ENCODE measurements at places on chromosomes 6 and 20.

GRCh38 chr6:146543940-146544615 is 445 bp downstream of the RAB32 start:
- no peak for DNase-seq

- no peak for DNase-seq
These were observed 83.0 kb upstream of the RALY start for GRCh38 chr20:33910529-33911327.

GRCh38 chr6:149900620-149901443 is 2.9 kb upstream of the RAET1E start:
- no peak for DNase-seq

DNA sequence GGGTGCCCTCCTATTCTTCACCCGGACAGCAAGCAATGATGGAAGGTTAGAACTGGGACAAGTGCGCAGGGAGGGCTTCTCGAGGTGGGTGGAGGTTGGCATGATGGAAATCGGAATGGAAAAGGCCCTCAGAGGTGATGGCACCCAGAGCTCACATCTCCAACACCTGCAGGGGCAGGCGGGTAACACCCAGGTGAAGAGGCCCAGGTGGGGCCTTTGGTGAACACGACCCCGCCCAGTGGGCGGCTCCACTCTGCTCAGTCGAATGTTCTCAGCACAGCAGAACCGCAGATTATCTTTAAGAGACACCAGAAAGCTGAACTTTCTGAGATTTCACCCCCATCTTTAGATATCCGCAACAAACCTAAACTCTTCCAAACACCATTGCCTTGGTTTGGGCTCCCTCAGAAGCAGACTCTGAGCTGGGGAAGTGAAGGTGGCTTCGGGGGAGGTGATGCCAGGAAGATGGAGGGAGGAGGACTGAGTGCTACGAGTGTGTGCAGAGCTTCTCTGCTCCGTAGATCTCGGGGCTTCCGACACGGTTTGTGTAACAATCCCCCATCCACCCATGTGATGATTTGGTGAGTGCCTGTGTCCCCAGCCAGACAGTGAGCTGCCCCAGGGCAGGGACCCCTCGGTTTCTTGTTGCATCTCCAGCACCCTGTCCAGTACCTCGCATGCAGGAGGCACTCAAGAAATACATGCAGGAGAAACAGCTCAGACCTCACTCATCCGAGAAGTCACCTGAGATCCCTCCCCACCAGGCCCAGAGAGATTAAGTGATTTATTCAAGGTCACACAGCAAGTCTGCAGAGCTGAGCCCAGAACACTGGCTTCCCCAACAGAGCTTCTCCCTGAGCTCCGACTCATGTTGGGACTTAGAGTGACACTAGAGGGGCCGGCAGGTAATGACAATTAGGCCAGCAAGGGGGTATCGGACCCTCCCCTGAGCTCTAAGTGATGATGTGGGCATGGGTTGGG is 45.4 kb downstream of the BPIFB1 start:
- no peak for DNase-seq

GRCh38 chr6:167973148-167973885 is 24.2 kb upstream of the KIF25 start:
- DNase-seq, result no peak

DNA sequence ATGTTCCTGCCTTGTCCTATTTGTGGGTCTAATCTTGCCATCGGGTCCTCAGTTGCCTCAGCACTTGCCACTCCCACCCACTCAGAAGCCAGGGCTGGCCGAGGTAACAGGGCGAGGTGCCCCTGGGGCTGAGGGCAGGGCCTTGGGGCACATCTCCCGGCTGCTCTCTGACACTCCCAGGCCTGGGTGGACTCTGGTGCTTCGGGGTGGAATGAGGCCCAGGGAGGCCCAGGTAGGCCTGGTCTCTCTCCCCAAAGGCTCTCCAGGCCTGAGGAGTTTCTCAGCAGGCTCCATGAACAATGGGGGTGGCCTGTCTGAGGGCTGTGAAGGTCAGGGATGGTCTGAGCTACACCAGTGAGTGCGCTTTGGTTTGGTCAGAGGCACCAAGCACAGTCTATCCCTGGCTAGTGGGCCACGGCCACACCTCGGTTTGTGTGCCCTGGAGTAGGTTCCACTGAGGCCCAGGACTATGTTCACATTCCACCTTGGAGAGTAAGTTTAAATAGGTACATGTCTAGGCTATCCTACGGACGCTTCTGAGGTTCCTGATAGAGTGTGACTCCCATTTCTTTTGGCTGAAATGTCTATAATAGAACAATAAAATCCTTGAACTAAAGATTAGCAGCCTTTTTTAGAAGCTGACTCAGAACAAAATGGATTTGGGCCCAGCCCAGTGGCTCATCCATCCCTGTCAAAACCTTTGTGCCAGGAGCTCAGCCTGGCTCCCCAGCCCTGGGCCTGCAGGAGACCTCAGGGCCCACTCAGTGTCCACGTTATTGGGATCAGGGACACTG is 78.8 kb downstream of the SLC24A3 start:
- no peak for DNase-seq

DNA sequence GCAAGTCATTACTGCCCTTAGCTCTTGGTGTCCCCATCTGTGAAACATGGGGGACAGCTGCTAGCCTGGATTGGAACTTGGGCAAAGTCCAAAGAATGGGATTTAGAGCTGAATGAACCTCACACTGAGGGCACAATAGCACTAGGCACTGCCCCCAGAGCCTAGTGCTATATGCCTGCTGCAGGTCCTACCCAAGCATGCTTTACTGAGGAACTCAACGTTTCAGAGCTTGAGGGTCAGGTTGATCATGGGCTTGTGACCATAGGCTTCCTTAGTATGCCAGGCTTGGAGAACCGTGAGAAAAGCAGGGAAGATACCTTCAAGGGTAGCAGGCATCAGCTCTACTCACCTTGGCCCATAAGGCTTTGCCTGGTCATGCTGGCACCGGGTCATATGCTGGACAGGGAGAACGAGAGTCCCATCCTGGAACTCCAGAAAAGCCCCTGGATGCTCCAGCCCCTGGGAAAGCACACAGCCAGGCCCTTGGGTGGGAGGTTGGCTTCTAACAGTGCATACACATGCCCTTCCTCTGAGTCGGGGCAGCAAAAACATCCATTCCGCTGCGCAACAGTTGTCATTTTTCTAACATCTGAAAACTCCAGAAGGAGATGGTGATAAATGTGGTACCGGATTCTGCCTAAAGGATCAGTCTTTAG is 29.7 kb downstream of the EIF2S2 start:
- no peak for DNase-seq

- DNase-seq, result no peak
These were observed 26.3 kb upstream of the RIMS4 start for GRCh38 chr20:44836601-44837120.

- no peak for DNase-seq
These were observed 50.2 kb downstream of the CEP162 start for GRCh38 chr6:84177241-84177640.

DNA sequence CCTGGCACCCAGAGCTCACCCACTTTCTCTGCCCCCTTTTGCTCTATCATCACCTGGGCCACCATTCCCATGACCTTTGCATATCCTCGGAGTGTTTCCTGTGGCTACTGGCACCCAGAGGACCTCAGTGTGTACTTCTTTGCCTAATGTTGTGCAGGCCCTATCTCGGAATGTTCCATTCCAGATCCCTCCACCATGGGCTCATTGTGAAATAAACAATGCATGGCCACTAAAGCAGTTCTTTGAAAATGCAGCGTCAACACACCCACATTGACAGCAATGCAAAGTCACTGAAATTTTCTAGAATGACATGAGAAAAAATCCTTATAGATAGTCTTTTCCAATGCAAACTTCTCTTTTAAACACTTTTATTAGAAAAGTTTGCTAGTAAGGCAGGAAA is 72.9 kb upstream of the AGPAT4 start:
- no peak for DNase-seq

- DNase-seq, result no peak
These were observed 1.2 kb upstream of the PARD6B start for GRCh38 chr20:50729901-50730764.

- DNase-seq, result no peak
These were observed 23.2 kb downstream of the ID4 start for GRCh38 chr6:19860235-19860877.

- DNase-seq, result no peak
These were observed 24.6 kb upstream of the CCDC167 start for GRCh38 chr6:37524025-37524969.

DNA sequence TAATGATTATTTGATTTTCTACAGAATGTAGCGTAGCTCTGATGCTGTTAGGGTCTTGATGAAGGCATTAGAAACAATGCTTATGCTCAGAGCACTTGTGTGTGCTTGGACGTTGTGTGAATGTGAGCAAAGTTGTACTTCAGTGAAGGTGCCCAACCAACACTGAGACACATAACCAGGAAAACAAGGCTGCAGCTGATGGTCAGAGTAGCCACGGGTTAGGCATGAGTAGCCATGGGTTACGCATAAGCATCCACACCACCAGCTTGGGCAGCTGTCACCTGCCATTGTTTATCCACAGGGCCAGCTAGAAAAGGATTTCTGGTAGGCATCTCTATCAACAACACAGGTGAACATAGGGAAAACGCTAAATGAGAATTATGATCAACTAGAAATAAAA is 326.6 kb downstream of the NRN1 start:
- DNase-seq, result no peak

DNA sequence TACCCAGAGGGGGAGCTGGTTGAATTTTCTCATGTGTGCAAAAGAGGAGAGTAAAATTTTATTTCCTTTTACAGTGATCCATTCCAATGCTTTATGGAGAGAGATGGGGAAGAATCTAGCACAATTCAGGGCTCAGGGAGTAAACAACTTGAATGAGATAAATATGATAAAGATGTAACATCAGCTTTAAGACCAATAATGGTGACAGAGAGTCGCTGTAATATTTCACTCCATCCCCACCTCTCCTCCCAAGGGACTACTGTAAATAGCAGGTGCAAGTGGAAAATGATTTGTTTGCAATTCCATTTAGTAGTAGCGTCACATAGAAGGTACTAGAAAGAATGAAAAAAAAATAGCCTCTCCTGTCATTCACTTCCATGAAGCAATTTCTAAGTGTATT is 4.8 kb downstream of the CRISP3 start:
- DNase-seq, result no peak

DNA sequence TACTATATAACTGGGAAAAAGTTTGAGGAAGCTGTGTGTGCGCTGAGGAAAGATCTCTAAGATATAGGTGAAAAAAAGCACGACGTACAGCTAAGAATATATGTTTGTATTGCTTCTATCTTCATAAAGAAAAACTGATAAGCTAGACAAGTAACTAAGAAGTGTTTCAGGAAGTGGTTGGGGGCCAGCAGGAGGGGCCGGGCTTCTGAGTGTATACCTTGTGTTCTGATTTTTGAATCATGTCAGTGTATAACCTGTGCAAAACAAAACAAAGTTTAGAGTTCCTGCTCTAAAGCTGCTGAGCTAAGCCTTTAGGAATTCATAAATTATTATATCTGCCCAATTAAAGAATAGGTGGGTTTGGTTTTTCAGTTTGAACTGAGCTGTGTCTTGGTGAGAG is 7.9 kb upstream of the OSER1 start:
- peak; percentile 64 for DNase-seq

GRCh38 chr6:28940858-28941683 is 17.3 kb upstream of the TRIM27 start:
- DNase-seq, result peak; percentile 65

GRCh38 chr6:14365393-14365792 is 247.8 kb downstream of the CD83 start:
- no peak for DNase-seq

- DNase-seq, result no peak
These were observed 3.6 kb downstream of the GHRH start for GRCh38 chr20:37257988-37258387.

- no peak for DNase-seq
These were observed 275.0 kb upstream of the FLRT3 start for GRCh38 chr20:14612391-14612790.

DNA sequence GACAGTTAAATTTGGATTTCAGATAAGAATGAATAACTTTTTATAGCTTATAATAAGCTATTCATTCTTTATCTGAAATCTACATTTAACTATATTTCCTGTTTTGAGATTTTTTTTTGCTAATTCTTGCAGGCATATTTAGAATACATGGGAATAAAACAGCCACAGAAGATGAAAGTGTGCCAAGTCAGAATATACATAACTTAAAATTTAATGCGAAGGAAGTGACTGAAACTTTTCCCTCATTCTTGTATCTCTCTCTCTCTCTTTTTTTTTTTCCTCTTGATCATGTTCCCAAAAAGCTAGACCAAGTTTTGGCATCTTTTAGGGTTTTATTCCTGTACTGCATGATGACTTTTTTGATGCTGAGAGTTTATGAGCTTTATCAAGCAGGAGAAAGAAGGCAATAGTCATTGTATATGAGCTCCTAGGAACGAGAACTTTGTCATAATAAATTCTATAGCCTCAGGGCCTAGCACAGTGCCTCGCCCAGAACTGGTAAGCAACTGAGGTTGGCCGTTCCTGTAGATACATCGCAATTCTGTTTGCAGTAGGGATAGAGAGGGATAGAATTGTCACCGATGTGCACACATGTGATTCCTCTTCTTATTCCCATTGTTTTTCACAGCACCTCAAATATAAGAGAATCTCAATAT is 205.2 kb downstream of the MYLK4 start:
- no peak for DNase-seq

- DNase-seq, result no peak
These were observed 6.4 kb downstream of the SYNJ2 start for GRCh38 chr6:157987788-157988699.

- DNase-seq, result no peak
These were observed 208.4 kb downstream of the CENPW start for GRCh38 chr6:126548300-126548699.

All from activated gamma-delta T cell treated with Interleukin-2 at 50 U/mL for 16 hours (primary cell).